ENCODE measurements at places on chromosomes 5 and 9. TPM values are rescaled to one million over a fixed set of nuclear protein-coding genes. Genes with fewer than 3 reads are reported as not detected.

- no peak for DNase-seq
Measured at GRCh38 chr9:124878021-124878420, 16.1 kb downstream of the ARPC5L start.

DNA sequence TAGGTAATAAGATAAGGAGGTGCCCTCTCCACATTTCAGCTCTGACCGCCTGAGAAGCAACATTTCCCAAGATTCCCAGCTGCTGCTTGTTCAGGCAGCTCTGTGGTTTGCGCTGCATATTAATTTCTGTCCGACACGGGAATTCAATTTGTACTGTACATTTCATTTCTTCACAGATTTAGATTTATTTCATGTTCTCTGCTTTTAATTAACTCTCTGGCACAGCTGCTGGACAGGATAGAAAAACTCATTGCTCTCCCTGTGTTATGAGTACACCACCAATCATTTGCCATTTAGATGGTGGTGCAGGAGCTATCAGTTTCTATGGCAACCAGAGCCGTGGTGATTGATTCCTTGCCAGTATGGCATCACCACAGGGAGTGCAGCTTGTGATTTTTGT is 558.5 kb downstream of the DMRTA1 start:
- no peak for DNase-seq

DNA sequence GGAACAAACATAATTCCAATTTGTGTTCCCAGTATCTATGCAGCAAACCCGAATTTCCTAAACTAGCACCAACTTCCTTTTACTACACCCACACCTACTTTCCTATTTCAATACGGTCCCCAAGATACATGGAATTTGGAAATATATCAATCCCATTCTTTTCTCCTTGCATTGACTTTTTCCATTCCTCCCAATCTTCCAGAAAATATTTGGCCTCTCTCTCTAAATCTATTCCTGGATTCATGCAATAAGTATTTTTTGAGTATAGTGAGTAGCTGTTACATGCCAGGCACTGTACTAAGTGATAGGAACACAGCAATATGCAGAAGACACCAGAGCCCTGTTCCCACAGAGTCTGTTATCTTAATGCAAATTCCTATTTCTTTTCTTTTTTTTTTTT is 216.2 kb upstream of the PIK3R1 start:
- no peak for DNase-seq

- DNase-seq = no peak
Measured at GRCh38 chr5:135869935-135870334, 25.7 kb downstream of the IL9 start.

- DNase-seq = no peak
Measured at GRCh38 chr5:150278916-150279315, 10.7 kb downstream of the CAMK2A start.

GMCL2 gene
- total RNA-seq = not detected

DNA sequence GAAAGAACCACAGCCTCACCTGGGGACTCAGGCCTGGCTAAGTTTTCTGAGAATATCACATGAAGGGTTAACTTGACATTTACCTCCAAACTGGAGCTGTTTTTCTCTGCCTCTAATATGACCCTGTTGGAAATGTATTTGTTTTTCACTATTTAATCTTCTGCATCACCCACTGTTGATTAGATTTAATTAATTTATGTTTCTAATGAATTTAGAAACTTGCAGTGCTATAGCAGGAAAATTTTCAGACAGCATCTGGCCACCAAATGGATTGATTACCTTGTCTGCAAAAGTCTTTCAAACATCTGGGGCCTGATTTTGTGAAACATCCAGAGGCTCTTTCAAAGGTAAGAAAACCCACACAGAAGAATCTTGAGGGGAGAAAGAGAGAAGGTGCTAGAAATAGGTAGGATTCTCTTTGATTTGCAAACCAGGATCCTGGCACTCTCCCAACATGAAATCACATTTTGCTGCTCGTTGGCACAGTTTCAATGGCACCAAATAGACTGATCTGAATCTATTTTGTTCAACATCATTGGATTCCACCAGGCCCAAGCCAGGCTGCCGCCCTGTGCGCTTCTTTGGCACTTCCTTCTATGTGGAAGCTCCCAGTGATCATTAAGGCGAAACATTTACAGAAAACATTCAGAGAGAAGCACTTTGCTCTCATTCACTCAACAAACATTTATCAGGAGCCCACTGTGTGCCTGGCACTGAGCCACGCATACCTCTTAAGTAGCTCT is 157.3 kb downstream of the PPP2R2B start:
- DNase-seq = no peak

- no peak for DNase-seq
Measured at GRCh38 chr5:80837679-80838078, 122.5 kb upstream of the RASGRF2 start.

C9 gene
- total RNA-seq = not detected

GRCh38 chr9:128097543-128098296 is 29.7 kb downstream of the SLC25A25 start:
- no peak for DNase-seq

All from esophagus muscularis mucosa (tissue), 4 donors.